Tibial artery (tissue), 4 donors: ENCODE measurements at places on chromosomes 5 and 9.

- DNase-seq: no peak
Measured at GRCh38 chr5:132055441-132055807, 5.0 kb upstream of the IL3 start.

GRCh38 chr5:30341466-30341865, 852.0 kb upstream of the CDH6 start:
- no peak for DNase-seq

DNA sequence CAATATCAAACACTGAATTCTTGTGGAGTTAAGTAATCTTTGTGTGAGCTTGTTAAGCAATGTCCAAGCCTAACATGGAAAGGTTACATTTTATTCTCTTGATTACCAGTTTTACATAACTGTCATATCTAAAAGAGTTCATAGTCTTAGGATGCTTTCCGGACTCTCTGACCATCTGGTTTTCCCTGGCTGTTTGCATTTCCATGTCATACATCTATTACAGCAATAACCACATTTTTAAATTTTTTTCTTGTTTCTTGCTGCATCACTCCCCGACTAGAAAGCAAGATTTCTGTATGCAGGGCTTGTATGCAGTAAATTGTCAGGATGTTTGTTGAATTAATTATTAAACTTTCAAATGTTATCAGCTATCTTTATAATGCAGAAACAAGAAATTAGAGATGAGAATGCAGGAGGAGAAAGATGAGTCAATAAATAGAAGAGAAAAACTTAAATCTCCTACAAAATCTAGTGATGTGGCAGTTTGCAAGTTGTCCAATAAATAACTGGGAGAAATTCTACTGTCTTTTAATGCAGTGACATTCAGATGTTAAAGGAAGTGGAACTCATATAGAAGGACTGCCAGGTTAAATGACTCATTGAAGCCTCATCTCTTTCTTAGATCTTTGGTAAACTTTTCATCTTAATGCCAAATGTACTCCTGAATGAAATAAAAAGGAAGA, 179.6 kb upstream of the SGCD start:
- no peak for DNase-seq

DNA sequence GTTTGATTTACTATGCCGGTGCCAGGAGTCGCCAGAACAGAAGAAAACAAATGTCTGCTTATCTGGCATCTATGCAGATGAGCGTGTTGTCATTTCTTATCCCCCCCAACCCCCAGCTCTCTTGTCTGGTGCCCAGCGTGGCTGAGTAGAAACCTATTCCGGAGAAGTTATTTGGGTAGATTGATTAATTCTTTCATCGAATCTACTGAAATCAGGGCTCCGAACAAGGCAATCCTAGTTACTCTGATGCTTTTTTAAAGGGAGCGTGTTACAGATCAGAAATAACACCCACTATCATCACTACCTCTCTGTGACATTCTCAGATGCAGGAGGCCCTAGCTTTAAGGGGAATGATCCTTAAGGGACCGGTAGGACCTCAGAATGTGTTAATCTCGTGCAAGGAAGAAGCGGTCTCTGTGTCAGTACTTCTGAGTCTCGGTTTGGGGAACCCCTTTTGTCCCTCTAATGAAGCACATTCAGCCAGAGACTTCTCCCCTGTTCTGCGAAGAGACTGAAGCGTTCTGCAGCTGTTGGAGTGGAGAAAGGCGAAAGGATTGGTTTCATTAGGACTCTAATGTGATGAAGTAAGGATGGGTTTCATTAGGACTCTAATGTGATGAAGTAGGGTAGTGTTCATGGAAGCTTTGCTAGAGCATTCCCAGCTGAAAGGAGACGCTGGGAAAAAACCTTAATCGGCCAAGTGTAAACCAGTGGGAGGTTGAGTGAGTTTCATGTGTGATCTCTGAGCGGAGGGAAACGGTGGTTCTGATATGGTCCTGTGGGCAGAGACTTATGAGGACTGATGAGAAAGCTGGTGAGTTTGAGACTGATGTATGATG, 1.5 kb downstream of the PIP5K1B start:
- DNase-seq: no peak

DNA sequence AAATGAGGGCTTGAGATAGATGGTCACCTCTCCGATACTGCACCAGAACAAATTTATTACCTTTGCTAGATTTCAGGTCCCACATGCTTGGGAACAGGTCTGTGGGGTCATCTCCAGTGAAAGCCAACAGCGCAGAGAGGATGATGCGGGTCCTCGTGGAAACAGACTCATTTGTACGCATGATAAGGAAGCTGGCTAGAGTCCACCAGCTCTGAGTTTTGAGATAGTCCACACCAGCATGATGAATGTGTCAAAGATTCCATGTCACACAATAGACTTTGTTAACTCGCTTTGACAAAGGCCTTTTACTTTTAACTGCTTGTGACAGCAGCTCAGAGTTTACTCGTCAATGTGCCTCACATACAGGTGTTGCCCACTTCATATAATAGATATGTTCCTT, 105.4 kb upstream of the TBCA start:
- DNase-seq: no peak

DNA sequence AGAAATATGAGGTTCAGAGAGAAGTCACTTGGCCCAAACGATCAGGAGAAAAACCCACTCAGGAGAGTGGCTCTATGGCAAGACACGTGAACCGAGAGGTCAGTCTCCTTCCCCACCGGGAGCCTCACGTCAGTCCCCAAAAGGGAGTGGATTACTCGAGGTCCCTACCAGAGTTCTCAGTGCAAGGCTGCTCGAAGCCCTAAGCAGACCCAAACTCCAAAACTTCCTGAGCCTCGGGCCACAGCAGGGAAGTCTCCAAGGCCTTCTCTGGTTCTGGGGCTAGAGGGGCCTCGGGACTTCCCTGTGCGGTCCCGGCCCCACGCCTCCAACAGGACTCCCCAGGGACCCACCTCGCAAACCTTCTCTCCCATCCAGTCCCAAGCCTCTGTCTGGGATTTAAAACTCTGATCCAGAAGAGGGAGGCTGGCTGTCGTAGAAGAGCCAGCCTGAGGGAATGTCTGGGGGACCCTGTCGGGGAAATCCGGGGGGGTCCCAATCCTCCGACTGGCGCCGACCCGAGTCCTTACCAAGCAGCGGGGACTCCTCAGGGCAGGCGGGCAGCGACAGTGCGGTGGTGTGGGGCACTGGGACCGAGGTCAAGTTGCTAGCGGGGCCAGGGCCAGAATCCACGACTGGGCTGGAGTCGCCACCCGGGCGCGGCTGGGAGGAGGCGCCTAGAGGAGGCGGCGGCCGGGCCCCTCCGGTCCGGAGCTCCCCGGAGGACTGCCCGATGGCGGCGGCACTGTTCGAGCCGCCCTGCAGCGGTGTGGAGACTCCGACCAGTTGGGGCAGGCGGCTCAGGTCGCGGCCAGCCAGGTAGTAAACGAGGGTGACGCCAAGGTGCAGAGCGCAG, 679 bp downstream of the B4GALT1 start:
- peak; percentile 84 for DNase-seq

- DNase-seq: peak; percentile 62
Measured at GRCh38 chr9:114016629-114017423, 61.3 kb downstream of the AMBP start.

DNA sequence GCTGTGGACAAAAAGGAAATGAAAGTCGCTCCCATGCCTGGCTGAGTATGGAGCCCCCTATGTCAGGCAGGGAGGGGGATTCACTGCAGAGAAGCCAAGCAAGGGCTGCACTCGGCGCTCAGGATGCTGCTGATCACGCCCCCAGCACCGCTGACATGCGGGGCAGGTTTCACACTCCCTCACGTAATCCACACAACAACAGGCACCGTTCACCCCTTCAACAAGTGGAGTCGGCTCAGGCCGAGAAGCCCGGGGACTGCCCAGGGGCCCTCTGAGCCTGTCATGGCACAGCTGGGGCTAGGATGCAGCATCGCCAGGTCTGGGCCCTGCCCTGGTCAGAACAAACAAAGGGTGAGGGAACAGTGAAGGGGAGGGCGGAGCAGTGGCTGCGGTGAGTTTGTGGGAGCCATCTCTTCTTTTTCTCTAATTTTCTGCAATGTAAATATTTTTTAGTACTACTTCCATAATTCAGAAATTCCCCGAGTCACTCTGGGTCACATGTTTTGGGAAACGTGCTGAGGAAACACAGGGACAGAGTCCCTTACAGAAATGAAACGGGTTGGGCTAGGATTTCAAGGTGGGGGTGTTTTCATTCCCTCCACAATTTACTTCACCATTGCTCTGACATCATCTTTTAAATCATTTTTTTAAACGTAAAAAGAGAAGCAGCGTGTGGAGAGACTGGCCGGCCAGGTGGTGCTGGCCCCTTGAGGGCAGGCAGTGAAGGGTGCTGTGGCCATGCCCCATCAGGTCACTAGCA, 49.8 kb downstream of the PRRT1B start:
- no peak for DNase-seq

DNA sequence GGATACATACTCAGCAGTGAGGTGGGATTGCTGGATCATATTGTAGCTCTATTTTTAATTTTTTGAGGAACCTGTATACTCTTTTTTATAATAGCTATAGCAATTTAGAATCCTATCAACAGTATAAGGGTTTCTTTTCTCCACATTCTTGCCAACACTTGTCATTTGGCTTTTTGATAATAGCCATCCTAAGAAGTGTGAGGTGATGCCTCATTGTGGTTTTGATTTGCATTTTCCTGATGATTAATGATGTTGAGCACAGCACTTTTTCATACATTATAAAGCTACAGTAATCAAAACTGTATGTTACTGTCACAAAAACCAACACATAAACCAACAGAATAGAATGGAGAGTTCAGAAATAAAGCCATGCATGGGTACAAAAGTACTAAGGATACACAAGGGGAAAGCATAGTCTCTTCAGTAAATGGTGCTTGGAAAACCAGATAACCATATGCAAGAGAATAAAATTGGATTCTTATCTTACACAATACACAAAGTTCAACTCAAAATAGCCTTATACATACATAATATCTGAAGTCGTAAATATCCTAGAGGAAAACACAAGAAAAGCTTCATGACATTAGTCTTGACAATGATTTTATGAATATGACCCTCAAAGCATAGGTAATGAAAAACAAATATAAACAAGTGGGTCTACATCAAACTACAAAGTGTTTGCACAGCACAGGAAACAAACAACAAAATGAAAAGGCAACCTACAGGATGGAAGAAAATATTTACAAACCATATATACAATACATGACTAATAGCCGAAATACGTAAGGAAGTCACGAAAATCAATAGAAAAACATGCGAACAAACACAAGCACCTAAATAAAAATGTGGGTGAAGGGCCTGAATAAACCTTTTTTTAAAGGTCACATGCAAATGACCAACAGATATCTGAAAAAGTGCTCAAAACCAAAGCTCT, 287.8 kb upstream of the DAB2 start:
- DNase-seq: no peak

DNA sequence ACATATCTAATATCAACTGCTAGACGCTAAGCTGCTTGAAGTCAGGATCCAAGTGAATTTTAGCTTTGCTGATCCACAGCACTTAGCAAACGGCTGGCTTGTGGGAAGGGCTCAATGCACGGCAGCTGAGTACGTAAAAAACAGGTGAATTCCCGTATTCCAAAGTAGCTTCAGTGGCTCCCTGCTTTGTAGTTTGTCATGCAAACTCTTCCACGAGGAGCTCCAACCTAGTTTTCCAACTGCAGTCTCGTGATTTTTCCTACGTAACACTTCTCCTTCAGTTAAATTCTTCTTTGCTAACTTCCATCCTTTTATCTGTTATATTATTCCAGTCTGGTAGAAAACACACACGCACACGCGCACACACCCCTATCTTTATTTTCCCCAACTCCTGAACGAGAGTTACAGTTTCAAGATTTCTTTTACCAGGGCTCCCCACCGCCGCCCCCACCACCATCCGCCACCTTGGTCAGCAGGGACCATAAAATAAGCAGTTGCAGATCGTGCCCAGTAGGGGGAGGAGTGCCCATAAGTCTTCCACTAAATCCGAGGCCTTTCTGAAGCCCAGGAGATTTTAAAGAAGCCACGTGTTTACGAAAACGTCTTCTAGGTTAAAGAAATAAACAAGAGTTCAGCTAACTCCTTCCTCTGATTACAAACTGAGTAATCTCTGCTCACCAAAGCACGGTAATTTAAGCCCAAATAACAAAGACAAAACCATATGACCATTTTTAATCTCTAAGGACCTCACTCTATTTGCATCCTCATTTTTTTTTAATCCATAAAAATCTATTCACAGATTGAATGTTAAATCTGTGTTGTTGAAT, 34.8 kb upstream of the TRIO start:
- DNase-seq: peak; percentile 51

- DNase-seq: peak; percentile 81
Measured at GRCh38 chr5:36657563-36657995, 51.2 kb downstream of the SLC1A3 start.

DNA sequence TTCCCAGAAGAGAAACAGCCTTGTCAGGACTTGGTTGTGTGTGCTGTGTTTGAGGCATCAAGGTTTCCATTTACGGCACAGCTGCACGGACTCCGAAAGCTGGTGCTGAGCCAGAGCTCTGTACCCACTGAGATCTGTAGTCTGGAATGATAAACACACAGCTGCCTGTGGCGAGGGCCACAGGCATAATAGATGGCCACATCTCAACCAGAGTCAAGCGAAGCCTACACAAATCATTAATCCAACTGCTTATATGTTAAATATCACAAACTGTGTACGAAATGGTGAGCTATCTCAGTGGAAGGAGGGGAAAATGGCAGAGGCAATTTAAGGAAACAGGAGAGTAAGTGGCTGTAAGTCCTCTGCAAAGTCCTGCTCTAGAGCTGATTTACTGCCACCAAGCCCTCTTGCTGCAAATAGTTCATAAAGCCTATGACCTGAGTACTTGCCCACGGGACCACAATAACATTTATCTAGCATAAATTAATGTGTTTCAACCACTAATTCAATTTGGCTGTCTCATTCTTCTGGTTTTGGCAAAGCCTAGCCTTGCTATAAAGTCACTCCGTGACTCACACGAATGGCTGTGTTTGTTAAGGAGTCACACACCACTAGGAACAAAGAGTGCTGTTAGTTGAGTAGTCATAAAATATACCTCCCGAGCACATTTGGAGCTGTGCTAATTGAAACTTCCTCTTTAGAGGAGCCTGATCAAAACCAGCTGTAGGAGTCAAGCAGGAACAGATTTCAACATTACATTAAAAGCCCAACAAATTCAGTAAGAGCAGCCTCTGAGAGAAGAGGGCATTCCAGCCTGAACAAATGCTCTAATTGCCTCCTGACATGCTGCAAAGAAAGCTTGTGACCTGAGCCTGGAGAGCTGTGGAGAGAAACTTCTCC, 738.6 kb upstream of the ZNF608 start:
- DNase-seq: peak; percentile 75
